ENCODE measurements at places on chromosomes 12 and 14.

DNA sequence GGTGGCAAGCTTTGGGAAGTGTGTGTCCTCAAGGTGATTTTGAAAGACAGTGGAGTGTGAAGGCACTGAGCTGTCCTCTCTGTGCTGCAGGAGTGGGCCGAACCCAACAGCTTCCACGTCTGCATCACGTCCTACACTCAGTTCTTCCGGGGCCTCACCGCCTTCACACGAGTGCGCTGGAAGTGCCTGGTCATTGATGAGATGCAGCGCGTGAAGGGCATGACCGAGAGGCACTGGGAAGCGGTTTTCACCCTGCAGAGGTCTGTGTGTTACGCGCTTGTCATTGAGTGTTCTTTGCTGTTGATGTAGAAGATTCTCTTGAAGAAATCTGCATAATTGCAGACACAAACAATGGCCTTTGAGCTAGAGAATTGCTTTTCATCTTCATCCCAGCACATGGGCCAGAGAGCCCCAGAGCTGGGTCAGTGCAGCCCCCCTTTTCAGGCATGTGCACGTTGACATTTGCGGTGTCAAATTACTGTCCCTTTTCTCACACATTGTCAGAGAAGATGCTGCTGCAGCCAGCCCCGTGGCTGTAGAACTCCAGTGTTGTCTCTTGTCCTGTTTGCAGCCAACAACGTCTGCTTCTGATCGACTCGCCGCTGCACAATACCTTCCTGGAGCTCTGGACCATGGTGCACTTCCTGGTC lies 63.3 kb downstream of the EP400 start:
- DNase-seq, result no peak

GRCh38 chr14:100122481-100123223 lies 36.8 kb downstream of the DEGS2 start:
- DNase-seq, result no peak

GRCh38 chr12:113050795-113051194 lies 5.7 kb upstream of the DTX1 start:
- no peak for DNase-seq

GRCh38 chr14:22024137-22024536 lies 350.5 kb upstream of the OR4E1 start:
- no peak for DNase-seq

DNA sequence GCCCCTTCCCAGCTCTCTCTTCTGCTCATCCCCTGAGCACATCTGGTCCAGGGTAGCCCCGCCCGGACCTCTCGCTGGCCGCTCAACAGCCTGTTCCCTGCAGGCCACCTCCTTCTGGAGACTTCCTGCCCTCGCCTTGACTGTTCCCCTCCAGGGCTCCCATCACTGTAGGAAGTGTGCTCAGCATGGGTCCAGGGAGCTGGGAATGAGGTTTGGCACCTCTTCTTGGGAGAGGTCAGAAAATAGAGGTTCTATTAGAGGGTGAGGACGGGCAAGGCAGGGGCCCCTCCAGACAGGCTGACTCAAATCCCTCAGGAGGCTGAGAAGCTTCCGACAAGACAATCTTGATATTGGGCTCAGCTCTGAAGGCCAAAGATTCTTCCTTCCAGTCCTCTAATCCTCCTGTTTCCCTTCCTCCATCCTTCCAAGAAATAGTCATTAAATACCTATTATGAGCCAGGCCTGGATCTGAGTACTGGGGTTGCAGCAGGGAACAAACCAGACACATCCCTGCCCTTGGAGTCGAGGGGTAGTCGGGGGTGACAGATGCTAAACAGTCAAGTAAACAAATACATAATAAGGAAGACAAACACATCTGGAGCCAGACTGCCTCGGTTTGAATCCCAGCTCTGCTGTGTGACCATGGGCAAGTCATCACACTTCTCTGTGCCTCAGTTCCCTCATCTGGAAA lies 30.6 kb downstream of the CMKLR1 start:
- no peak for DNase-seq

DNA sequence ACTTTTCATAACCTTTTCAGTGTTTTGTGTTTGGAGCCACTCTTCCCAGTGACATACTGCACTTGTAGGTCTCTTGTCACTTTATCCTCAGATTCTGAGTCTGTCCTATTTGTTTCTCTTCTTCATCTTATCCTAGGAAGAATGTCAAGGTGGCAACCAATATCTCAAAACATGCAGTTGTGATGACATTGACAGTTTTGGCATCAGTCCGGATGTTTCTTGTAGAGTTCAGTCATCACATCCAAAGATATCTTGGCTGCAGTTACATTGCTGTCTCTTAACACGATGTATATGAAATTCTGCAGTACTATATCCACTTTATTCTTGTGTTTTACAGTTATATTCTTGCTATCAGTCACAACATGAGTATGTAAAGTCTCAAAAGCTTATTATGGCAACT lies 6.4 kb downstream of the ADIPOR2 start:
- no peak for DNase-seq

GRCh38 chr12:3536096-3536875 lies 45.3 kb downstream of the PRMT8 start:
- no peak for DNase-seq

- DNase-seq, result no peak
Observed at GRCh38 chr14:90659156-90659555, 157.1 kb downstream of the TTC7B start.

GRCh38 chr12:75657831-75658230 lies 146.4 kb upstream of the KRR1 start:
- DNase-seq, result no peak

DNA sequence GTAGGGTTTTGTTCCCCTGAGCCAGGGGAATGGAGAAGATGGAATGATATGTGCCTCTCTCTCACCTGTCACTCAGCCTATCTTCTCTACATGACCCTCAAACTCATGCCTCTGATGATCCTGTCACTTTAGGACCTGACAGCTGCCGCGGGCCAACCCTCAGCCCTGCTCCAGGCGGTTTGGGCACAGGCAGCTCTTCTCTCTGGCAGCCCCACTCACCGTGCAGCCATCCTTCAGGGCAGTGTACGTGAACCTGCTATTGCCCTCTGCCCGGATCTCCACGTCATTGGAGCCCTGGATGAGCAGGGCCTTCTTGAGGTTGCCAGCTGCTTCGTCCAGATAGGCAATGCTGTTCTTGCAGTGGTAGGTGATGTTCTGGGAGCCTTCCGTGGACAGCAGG lies 10.5 kb downstream of the TMEM106C start:
- DNase-seq, result no peak

- DNase-seq, result no peak
Observed at GRCh38 chr14:104016873-104017650, 68.4 kb upstream of the ASPG start.

GRCh38 chr14:23696701-23697239 lies 60.6 kb downstream of the DHRS2 start:
- DNase-seq, result no peak

GRCh38 chr14:74965486-74966153 lies 10.2 kb upstream of the PGF start:
- no peak for DNase-seq

DNA sequence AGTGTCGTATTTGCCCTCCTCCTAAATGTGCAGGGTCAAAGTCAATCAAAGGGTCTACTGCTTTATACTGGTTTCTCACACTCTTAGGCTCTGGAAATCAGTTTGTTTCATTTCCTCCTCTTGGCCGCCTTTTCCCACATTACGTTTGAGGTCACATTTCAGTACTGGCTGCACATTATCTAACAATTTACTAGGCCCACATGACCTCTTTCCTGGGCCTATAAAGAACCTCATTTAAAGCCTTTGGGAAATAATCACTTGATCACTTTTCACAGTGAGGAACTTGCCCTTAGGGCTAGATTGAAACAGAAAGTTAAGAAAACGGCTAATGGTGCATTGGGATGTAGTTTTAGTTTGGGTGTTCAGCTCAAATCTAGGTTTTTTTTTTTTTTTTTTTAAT lies 497.5 kb downstream of the RERGL start:
- DNase-seq, result no peak

DNA sequence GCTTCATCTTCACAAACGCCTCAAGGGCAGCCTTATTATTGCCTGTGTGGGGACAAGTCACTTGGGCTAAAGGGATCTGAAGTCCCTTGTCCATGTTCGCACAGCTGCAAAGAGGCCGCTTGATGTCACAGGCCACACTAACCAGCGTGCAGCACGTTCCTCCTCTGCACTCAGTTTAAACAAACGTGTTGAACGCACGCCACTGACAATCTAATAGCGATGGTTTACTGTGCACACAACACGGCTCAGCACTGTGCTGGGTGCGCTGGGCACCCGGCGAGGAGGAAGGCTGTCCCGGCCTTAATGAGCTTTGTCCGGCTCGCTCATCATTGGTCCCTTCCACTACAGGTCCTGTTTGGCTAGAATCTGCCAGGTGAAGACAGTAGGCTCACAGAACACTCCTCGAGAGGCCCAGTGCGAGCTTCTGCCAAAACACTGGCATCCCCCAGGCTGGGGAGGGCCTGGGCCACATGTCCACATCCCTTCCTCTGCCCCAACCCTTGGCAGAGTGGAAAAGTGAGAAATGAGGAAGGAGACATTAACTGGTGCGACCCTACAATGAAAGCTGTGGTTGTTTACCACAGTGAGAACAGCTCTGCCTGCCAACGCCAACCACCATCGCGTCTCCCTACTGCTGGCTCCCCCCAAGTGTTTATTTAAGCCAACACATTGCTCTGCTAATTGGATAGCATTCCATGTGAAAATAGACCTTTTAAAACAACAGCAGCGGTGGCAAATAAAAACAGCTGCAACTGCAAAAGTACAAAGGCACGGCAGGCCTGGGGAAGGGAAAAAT lies 113.2 kb downstream of the RBM19 start:
- DNase-seq, result no peak

GRCh38 chr14:51460011-51460410 lies 191.7 kb upstream of the FRMD6 start:
- no peak for DNase-seq

DNA sequence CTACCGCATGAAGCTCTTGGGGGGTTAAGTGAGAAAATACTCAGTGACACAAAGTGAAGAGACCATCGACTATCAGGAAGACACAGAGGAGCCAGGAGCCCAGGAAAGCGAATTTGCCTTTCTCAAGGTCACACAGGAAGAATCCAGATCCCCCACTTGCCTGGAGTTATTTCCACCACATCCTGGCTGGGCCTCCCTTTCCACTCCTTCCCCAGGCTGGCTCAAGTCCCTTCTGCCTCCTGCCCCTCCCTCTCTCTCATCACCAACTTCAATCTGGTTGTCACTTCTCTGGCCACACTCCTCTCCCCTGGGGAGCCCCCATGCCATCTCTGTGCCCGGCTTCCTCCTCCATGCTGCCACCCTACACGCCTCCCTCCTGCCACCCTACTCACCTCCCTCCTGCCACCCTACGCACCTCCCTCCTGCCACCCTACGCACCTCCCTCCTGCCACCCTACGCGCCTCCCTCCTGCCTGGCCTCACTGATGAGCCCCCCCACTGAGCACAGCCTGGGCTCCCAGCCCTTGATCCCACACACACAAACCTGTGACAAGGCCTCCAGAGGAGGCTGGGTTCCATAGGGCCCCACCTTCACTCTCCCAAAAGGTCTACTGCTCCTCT lies 6.3 kb downstream of the SCNN1A start:
- DNase-seq, result no peak

DNA sequence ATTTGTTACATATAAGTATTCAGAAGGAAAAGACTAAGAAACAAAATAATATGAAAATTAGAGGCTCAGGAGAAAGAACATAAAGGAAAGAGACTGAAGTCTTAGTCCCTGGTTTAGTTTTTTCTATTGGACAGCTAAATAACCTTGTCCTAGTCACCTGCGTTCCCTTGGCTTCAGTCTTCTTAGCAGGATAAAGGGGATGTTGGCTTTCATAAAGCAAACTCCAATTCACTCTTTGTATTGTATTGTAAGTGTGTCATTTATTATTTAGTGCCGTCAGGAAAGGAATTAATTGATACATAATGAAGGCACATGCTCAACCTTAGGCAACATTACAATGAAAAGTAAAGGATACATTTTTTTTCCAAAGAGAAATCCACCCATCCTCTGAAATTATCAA lies 190.3 kb upstream of the PPFIA2 start:
- DNase-seq, result no peak

- DNase-seq, result no peak
Observed at GRCh38 chr14:24389226-24389848, 9.5 kb upstream of the NYNRIN start.

DNA sequence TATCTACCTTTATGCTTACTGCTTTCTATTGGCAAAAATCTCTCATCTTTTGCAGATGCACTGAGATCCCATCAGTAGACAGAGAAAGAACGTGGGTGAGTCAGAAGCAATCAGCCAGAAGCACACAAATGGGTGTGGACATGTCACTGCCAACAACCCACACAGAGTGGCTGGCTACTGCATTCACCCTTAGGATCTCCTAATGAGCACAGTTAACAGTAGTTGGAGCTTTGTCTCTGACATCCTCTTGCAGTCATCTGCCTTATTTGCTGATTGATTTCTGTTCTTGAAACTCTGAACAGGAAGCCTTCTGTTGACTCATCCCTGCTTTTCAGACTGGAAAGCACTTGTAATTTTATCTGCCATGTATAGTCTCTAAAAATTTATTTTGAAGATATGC lies 117.2 kb downstream of the RGS6 start:
- peak; percentile 43 for DNase-seq

DNA sequence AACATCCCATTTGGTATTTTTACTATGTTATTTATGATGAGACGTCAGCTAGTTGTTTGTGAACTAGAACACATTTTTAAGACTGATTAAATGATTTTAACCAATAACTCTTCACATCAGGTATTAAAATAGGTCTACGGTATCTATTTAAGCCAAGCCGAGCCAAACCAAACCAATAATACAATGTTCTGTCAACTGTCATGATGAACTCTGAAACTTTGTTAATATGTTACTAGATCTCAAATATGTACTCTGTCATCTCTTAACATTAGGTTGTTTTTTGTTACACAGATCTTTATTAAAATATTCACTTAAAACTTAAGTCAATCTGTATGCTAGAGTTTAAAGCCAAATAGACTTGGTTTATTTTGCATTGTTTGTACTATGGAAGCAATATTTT lies 1.0 kb downstream of the ART4 start:
- no peak for DNase-seq

- no peak for DNase-seq
Observed at GRCh38 chr14:61973981-61974380, 211.8 kb downstream of the SNAPC1 start.

DNA sequence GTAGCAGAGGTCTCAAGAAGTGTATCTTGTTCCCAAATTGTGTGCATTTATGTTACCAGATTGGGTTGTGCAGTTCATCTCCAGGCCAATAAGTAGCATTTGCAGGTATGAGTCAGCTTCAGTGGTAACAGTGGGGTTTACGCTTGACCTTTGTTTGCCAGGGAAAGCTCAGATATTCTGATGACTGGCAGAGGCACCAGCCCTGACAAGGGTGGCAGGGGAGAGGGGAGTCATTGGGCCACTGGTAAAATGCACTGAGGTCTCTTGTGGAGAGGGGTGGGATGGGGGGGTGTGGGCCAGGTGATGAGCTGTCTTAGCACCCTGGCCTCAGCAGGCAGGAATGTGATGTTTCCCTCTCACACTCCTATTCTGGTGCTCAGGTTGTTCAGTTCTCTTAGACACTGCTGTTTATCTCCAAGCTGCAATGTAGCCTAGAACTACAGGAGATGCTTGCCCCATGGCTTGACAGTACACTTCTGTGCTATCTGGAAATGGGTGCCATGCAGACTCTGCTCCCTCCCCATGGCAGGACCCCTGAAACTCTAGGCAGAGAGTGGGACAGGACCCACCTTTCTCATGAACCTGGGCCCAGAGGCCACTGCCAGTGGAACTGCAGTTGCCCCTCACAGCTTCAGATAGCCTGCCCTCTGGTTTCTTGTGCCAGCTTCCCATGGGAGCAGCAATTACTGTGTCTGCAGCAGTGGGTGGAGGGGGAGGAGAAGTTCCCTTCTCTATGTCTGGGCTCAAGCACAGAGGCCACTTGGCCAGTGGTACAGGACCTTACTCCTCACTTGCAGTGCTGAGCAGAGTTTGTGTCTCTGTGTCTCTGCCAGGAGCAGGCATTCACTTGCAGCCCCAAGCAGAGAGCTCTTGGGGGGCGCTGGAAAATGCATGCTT lies 31.9 kb downstream of the USP15 start:
- DNase-seq, result peak; percentile 10

All from stimulated activated CD4-positive, alpha-beta T cell treated with anti-CD3 and anti-CD28 coated beads, Interleukin-15, amount 100 ng/mL, for 48 hours (primary cell).